ENCODE measurements at places on chromosomes 13 and 19.
A peak's percentile ranks its signal among the peaks of the same experiment; 100 is the strongest.

DNA sequence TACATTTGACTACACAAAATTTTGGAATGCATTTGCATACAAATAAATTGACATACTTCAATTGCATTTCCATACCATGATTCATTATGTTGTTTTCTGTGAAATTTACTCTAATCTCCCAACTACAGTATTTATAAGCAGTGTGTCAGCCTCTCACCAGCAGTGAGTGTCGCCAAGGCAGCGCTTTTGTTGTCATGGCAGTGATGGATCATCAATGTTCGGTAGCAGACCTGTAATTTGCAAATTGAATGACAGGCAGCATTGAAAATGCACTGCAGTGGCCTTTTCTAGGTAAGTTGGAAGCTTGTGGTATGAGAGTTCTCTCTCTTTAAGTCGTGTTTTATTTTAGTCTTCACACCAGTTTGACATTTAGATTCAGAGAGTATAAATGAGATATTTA lies 534.1 kb downstream of the PCDH17 start:
- DNase-seq: no peak

DNA sequence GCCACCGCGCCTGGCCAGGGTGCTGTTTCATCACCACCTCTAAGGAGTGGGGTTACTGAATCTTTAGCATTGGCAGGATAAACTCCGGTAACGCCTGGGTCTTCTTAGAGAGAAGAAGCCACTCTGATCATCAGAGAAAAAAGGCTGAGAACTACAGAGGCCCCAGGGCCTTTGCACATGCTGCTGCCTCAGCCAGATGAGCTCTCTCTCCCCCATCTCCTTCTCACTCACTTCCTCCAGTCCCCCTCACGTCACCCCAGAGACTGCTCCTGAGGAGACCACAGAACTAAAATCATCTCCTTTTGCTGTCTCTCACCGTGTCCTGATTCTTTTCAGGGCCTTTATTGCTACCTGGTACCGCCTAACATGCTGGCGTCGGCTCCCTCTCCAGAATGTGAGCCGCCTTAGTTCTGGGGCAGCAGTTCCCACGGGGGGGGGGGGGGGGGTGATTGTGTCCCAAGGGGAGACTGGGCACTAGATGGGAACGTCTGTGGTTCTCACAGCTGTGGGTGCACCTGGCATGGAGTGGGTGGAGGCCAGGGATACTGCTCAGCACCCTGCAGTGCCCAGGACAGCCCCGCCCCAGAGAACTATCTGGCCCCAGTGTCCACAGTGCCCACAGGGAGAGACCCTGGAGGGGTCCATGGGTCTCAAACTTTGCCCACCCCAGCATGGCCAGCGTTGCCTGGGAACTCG lies 5.1 kb upstream of the DIRAS1 start:
- DNase-seq: no peak

GRCh38 chr13:51041126-51041525 lies 69.9 kb downstream of the C13orf42 start:
- DNase-seq: no peak

- peak; percentile 67 for DNase-seq
Observed at GRCh38 chr19:41548954-41549688, 26.8 kb upstream of the CEACAM21 start.

DNA sequence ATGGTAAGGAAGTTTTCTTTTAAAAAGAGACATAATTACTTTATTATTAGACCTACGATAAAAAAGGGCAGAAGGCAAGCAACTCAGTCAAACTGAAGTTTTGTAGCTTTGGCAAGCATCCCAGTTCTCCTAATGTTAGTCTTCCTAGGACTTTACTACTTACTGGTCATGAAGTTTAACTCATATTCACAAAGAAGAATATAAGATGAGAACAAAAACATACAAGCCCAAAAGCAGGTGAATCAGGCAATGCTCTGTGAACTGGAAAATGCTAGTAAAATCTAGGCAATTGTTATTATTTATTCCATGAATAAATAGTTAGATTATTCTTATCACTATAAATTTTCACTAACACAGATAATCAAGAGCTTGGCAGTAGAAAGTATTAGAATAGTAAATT lies 85.0 kb downstream of the MIPEP start:
- DNase-seq: no peak

DNA sequence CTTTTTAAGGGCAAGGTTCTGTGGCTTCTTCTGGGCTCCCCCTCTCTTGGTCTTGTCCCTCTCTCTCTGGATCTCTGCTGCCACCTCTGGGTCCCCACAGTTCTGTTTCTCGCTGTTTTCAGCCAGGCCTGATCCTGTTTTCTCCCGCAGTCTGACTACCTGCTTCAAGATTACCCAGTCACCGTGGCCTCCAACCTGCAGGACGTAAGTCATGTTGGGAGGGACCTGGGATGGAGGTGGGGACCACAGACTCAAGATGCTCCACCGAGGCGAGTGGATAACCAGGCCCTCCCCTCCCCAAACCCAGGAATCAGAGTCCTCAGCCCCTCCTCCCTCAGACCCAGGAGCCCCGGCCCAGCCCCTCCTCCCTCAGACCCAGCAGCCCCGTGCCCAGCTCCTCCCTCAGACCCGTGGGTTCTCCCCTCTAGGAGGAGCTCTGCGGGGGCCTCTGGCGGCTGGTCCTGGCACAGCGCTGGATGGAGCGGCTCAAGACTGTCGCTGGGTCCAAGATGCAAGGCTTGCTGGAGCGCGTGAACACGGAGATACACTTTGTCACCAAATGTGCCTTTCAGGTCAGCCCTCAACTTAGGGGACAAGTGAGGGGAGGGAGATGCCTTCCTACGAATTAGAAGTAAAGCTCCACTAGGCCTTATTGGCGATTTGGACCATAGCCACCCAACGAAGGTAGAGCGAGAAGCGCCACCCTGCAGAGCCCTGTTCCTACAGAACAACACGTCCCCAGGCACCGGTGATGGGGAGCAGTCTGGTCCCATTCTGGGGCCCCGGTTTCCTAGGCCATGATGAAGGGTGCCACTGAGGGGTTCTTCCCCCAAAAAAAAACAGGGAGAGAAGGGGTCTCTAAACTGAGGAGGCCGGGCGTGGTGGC lies 2.2 kb downstream of the FLT3LG start:
- DNase-seq: no peak

GRCh38 chr19:2779121-2779740 lies 3.8 kb downstream of the SGTA start:
- DNase-seq: no peak

DNA sequence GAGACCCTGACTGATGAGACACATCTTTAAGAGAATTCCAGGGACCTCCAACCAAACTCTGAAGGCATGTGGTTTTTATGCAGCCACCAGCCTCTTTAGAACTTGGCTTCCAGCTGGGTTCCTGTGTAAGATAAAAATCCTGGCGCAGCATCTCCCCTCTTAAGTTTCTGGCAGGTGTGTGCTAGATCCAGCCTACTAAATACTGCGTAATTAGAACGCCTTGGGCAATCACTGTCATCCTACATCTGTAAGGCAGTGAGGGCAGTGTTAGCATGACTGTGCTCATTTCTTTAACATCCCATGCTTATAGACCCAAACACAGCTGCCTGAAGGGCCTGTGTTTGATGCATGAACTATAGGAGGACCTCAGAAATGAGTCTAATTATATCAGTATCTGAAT lies 173.5 kb upstream of the OBI1 start:
- no peak for DNase-seq

DNA sequence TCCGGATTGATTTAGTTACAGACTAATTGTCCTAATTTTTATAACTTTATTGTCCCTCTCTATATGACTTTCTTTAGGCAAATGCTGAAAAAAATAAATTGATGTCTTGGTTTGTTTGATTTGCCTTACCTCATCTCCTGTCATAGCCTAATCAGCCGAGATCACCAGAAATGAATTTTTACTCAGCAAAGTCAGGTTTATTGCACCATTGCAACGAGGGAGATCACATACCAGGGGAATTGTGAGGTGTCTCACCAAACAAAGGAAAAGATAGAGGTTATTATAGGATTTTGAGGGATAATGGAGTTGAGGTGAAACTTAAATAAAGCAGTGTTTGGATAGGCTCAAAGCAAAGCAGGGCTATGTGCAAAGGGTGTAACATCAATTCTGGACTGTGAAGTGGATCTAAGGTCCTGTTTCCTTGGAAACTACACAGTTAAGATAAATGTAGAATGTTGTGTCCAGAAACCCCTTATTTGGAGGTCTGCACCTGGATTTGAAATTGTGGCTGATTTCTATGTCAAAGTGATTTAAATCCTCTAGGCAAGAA lies 372.6 kb downstream of the OXGR1 start:
- no peak for DNase-seq

DNA sequence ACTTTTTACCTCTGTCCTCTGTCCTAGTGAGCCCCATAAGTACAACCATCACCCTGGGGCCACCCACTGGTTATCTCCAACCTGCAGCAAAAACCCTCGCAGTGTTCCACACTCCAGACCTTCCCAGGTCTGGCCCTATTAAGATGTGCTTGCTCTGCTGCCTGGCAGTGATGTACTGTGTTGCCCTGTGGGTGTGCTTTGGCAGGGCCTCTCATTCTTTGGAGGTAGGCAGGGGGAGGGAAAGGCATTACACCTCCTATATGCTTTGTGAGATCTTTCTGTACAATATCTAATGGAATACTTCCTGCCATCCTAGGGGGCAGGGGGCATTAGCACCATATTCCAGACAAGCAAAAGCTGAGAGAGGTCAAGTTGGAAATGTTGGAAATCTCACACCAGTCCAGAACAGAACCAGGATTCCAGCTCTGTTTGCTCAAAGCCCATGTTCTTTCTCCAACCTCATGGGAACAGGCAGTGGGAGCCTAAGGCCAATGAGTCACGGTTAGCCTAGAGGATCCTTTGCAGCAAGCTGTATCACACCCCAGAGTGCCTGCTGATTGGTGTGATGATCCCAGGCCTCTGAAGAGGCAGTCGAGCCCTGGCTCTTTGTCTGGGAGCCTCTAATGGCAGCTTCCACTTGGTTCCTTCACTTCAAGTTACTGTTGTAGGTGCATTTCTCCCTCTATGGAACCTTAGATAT lies 59.7 kb upstream of the UBL3 start:
- DNase-seq: no peak

GRCh38 chr13:36310417-36311108 lies 12.9 kb upstream of the CCDC169 start:
- no peak for DNase-seq

- peak; percentile 55 for DNase-seq
Observed at GRCh38 chr19:39506944-39507714, 7.8 kb upstream of the SELENOV start.

GRCh38 chr13:50463719-50464118 lies 379.8 kb downstream of the DLEU7 start:
- no peak for DNase-seq

GRCh38 chr13:92512852-92513251 lies 713.8 kb upstream of the GPC6 start:
- no peak for DNase-seq
